ENCODE measurements at places on chromosomes 2 and 18. TPM values are rescaled to one million over a fixed set of nuclear protein-coding genes. Genes with fewer than 3 reads are reported as not detected.

TNFRSF11A gene
- polyA plus RNA-seq, result 0.93 TPM

ERICH2 gene
- polyA plus RNA-seq, result not detected

- no peak overlapping the region for H3K27ac ChIP-seq
- no peaks in the 10 kb centered on the region for H3K27me3 ChIP-seq
- no peak for DNase-seq
- no peaks in the 10 kb centered on the region for H3K36me3 ChIP-seq
- H3K4me1 ChIP-seq, result no peaks in the 10 kb centered on the region
These were observed 33.3 kb upstream of the SESTD1 start for GRCh38 chr2:179297927-179298326.

DNA sequence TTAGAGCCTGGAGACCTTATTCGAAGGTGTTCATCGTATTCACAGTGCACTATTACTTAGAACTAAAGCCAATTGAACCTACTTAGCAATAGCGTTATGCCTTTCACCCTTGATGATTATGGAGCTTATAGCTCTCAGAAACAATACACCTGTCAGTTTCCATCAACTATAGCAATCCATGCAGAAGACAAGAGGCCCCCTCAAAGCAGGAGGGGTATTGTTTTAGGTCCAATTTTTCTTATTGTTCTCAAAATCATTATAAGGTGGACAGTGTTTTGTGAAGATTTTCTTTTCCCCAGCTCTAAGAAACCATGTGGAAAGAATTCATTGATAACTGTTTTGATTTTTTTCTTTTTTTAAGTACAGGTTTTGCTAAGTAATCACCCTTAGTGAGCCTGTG, 135.5 kb downstream of the MEIS1 start:
- H3K27me3 ChIP-seq, result peaks cover 11% of the 10 kb centered on the region
- no peak overlapping the region for H3K27ac ChIP-seq
- no peak for DNase-seq
- no peaks in the 10 kb centered on the region for H3K4me1 ChIP-seq
- no peak overlapping the region for H3K4me3 ChIP-seq

DNA sequence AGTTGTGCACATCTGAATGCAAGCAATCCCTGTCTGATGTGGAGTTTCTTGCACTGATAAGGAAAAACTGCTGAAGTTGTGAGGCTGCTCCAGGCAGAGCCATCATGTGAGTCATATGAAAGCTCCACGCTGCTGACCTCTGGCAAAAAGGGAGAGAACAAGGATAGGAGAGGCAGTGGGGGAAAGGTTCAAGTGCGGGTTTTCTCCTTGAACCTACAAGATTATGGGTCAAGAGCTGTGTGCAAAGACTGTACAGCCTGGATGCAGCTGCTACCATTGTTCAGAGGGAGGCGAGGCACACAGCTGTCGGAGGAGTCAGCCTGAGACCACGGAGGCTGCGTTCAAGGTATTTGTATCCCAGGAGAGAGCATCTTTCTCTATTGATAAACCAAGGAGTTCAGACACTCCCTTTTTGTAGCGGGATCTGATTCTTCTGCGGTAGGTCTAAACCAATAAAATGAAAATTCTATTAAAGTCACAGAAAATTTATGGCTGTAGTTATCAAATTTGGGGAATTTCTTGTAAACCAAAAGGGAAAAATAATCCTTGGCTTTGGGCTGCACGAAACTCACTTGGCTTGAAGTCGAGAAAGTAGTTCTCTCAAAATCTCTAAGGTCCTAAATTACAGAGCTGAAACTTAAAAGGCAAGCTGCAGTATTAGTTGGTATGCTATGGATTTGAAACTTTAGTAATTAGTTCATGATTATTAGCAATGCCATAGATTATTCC, at the start of gene CDK15:
Gene CDK15, plus strand, starts transcription at position 96 of the 729 bp plus-strand sequence. Its CDS starts 128 bp downstream, at position 224.
- no peak for DNase-seq
- no peak within 1 kb of the TSS for H3K27ac ChIP-seq
- peaks cover 13% of the 10 kb centered on the region for H3K27me3 ChIP-seq
- no peak within 1 kb of the TSS for H3K4me3 ChIP-seq
- no peaks in the 10 kb centered on the region for H3K36me3 ChIP-seq
- no peaks in the 10 kb centered on the region for H3K4me1 ChIP-seq

DNA sequence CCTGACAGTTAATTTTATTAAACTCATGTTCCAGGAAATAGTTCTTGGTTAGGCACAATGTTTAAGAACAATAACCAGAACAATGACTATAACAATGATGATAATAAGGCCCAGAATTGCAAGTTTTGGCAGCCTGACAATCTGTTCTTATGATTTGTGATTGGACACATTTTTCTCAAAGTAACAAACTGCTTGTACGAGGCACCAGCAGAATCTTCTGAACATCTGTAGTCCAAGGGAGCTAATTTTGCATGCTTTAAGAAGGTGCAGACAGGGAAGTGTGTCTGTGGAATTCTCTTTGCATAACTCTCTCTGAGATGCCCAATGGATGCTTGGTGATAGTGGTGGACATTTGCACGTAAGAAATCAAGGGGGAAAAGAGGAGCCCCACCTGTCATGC, 709.3 kb downstream of the SLC4A3 start:
- no peaks in the 10 kb centered on the region for H3K27me3 ChIP-seq
- no peaks in the 10 kb centered on the region for H3K36me3 ChIP-seq
- H3K27ac ChIP-seq, result no peak overlapping the region
- no peak for DNase-seq
- H3K4me1 ChIP-seq, result no peaks in the 10 kb centered on the region

GRCh38 chr2:238379096-238379810, 47.5 kb upstream of the ASB1 start:
- no peaks in the 10 kb centered on the region for H3K36me3 ChIP-seq
- H3K4me3 ChIP-seq, result no peak overlapping the region
- no peaks in the 10 kb centered on the region for H3K27me3 ChIP-seq
- H3K4me1 ChIP-seq, result peaks cover 18% of the 10 kb centered on the region

- H3K27ac ChIP-seq, result no peak overlapping the region
- H3K27me3 ChIP-seq, result no peaks in the 10 kb centered on the region
- no peak overlapping the region for H3K4me3 ChIP-seq
- no peak for DNase-seq
- H3K4me1 ChIP-seq, result peaks cover 8% of the 10 kb centered on the region
- peaks cover 96% of the 10 kb centered on the region for H3K36me3 ChIP-seq
These were observed 91.7 kb upstream of the EML6 start for GRCh38 chr2:54631755-54632154.

DNA sequence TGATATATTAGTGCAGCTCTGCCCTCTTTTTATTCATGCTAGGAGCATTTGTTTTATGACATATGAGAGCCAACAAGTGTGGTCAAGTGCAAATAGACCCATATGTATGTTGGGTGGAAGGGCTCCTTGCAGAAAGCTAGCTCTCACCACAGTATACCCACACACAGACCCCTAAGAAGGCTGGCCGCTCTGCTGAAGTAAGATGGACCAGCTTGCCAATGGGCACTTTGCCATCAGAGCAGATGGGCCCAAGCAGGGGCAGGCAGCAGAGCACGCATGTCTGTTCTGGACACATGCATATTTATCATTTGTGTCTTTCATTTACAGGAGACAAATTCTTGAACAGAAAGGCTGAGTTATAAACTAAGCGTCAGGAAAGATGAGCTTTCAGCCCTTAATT, 187.5 kb upstream of the DTNA start:
- no peak overlapping the region for H3K4me3 ChIP-seq
- H3K36me3 ChIP-seq, result no peaks in the 10 kb centered on the region

DNA sequence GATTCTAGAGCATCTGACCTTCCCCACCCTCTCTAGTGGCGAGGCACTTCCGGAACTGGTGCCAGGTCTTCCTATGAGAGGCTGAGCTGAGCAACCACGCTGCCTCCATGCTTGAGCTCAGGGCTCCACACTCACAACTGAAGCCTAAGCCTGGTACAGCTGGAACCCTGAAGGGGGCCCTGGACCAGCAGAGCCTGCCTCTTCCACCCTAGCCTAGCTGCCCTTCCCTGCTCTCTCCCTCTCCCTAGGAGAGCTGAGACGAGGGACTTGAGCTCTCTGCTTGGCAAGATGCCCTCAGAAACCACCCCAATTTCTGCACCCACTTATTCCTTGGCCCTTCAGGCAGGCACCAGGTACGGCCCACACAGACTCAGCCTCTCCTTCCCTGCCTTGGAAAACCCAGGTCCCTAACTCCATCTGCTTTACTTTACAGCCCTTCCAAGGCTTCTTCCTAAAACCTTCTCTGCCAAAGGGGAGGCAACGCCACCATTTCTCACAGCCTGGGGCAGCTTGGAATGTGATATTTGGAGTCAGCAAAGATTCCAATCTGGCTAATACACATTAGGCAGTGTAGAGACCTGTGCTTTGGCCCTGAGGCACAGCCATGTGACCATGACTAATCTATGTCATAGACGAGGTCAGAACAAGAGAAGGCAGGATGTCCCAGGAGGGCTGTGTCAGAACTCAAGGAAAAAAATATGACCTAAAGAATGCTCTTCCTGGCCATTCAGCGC, 18.8 kb downstream of the COX7A2L start:
- no peak for DNase-seq
- H3K27me3 ChIP-seq, result no peaks in the 10 kb centered on the region
- no peaks in the 10 kb centered on the region for H3K4me1 ChIP-seq
- H3K4me3 ChIP-seq, result no peak overlapping the region
- H3K36me3 ChIP-seq, result peaks cover 33% of the 10 kb centered on the region

GRCh38 chr2:144470816-144471215, 49.1 kb downstream of the ZEB2 start:
- no peak overlapping the region for H3K27ac ChIP-seq
- H3K4me1 ChIP-seq, result peaks cover 4% of the 10 kb centered on the region
- H3K36me3 ChIP-seq, result no peaks in the 10 kb centered on the region
- H3K27me3 ChIP-seq, result no peaks in the 10 kb centered on the region
- DNase-seq, result no peak

DNA sequence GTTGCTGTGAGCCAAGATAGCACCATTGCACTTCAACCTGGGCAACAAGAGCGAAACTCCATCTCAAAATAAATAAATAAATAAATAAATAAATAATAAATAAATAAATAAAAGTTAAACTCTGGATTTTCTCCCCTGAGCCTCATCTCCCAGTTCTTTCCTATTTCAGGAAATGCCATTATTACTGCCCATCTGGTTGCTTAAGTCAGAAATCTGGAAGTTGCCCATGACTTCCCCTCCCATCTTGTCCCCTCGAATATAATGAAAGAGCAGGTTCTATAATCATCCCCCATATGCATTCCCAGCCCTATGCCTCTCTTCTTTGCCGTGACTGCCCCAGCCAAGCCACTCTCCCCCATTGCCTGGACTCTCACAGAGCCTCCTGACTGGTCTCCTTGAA, 4.2 kb upstream of the PSD4 start:
- peaks cover 64% of the 10 kb centered on the region for H3K4me1 ChIP-seq
- no peaks in the 10 kb centered on the region for H3K36me3 ChIP-seq
- DNase-seq, result no peak
- no peaks in the 10 kb centered on the region for H3K27me3 ChIP-seq
- H3K27ac ChIP-seq, result peak overlapping the region; percentile 75

DNA sequence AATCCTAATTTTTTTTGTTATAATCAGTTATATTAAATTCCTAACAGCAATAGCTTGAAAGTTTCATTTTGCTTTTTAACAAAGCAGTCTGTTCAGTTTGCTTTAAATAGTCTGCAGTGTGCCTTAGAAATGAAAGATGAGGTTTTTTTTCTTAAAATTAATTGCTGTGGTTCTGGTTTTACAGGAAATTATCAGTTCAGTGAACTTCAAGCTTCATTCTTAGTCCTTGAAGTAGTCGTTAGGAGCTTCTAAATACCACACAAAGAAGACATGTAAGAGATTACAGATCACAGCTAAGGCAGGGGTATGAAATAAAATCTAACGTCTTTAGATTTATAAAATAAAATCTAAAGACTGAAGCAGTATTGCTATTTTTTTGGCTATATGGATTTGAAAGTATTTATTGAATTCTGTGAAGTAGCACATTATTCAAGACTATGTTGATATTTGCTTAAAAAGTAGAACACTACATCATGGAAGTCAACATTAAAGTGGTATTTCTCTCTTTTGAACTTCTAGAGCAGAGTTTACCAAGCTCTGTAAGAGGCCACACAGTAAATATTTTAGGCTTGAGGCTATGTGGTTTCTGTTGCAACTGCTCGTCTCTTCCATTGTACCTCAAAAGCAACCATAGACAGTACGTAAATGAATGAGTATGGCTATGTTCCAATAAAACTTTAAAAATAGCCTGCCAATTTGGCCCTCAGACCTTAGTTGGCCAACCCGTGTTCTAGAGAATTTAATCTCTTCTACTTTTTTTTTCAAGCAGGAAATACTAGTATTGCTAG, 81.5 kb upstream of the STON1 start:
- DNase-seq, result no peak
- H3K4me1 ChIP-seq, result peaks cover 58% of the 10 kb centered on the region
- H3K27ac ChIP-seq, result peak overlapping the region; percentile 63

GRCh38 chr2:218896501-218897393, 16.1 kb downstream of the WNT10A start:
- H3K4me1 ChIP-seq, result peaks cover 68% of the 10 kb centered on the region
- H3K4me3 ChIP-seq, result peak overlapping the region; percentile 29
- peak; percentile 77 for DNase-seq
- H3K36me3 ChIP-seq, result no peaks in the 10 kb centered on the region
- peaks cover 5% of the 10 kb centered on the region for H3K27me3 ChIP-seq

- no peak for DNase-seq
- no peak overlapping the region for H3K4me3 ChIP-seq
- H3K27me3 ChIP-seq, result no peaks in the 10 kb centered on the region
- H3K36me3 ChIP-seq, result no peaks in the 10 kb centered on the region
- H3K4me1 ChIP-seq, result no peaks in the 10 kb centered on the region
These were observed 479.3 kb downstream of the IRS1 start for GRCh38 chr2:226320076-226320948.
